SK-N-SH treated with all-trans-retinoic acid at 6 μM for 48 hours (cell line): ENCODE measurements at places on chromosomes 5 and 9.

DNA sequence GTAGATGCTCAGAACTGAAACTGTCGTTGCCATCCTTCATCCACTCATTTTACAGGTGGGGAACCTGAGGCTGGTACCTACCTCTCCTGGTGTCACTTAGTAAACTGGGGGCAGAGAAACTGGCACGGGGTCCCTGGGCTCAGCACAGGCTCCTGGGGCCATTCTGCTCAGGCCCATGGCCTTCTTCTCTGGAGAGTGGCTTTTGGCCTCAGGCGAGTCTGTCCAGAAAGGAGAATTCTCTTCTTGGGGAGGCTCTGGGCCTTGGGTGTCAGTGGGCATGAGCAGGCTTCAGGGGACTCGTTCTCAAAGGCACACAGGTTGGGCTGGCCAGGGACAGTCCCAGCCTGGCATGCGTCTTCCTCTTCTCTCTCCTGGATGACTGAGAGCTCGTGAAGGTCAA lies 24.6 kb downstream of the COL5A1 start:
- no peak for ATAC-seq

GRCh38 chr5:7221041-7221440 lies 174.9 kb upstream of the ADCY2 start:
- no peak for ATAC-seq

GRCh38 chr5:73204332-73204731 lies 31.3 kb downstream of the TMEM174 start:
- ATAC-seq: no peak

DNA sequence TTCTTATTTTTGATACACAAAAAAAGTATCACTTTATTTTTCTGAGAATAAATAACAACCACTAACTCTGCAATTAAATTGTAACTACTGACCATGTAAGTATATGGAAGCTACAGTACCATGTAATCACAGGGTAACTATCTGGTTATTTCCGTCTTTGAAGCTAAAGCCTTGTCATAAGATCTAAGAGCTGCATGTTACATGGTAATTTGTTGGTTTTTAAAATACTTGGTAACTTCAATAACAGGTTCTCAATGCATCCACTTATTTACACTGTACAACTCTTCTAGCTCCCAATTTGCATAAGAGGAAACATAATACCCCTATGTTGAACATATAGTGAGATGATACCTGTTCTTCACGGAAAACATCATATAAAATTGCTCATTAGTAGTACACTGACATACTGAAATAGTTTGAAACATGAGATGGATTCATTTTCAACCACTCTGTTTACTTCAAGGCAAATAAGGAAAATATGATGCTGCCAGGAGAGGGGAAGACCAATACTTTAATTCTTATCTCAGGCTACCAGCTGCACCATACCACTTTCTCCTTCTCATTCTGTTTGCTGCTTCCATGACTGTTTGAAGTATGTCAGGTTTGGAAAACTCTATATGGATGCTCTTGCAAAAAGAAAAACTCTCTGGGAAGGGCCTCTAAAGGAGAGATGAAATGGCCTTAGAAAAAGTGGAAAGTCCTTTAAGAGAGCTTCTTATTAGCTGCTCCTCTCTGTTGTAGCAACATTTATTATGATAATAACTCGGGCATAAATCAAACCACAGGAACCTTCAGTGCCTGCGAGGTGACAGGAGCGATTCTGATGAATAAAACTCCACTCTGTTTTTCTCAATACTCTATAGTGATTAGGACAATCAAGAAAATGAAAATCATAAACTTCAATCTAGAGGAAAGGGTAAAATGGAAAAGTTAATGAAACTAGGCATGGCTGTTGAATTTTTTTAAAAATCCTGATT lies 150.2 kb downstream of the KIAA0825 start:
- ATAC-seq: no peak

GRCh38 chr9:16561121-16561520 lies 309.3 kb downstream of the BNC2 start:
- no peak for ATAC-seq

DNA sequence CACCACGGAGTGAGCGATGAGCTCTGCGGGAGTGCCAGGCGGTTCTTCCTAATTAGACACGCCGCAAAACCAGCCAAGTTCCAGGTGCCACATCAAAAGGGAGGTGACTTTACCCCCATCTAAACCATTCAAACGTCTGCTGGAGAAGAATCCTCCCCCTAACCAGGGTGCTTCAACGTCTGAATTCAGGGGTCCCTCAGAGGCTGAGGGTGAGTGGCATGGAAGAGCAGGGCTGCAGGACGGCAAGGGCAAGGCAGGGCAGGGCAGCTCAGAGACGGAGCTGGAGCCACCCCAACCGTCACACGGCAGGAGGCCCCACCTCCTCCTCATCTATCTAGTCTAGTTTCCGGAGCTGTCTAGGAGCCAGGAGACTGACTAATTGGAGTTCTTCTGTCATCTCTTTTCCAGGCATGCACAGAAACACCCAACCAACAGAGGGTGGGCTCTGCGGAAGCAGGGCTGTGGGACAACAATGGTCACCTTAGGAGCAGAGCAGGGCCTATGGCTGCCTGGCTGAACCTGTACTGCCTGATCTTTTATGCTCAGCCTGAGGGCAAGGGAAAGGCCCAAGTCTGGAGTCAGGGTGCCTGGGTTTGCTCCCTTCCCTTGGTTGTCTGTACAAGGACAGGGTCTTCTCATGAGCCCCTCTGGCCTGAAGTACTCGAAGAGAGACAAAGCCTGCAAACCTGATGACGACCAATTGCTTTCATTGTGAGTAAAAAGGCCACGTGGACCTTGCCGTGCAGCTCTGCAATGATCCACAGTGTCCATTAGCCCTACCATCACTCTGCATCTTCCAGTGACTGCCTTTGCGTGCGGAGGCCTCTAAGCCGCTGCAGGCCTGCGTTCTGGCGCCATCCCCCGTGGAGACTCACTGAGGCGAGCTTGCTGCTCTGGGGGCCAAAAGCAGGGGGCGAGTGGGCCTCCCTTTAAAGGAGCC lies 81.0 kb upstream of the SLC25A51 start:
- peak; percentile 89 for ATAC-seq

DNA sequence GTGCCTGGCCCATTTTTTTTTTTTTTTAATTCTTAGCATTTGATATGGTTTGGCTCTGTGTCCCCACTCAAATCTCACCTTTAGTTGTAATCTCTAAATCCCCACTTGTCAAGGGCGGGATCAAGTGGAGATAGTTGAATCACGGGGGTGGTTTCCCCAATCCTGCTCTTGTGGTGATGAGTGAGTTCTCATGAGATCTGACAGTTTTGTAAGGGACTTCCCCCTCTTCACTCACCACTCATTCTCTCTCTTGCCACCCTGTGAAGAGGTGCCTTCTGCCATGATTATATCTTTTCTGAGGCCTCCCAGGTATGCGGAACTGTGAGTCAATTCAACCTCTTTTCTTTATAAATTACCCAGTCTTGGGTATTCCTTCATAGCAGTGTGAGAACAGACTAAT lies 27.2 kb downstream of the NDUFAF2 start:
- no peak for ATAC-seq

DNA sequence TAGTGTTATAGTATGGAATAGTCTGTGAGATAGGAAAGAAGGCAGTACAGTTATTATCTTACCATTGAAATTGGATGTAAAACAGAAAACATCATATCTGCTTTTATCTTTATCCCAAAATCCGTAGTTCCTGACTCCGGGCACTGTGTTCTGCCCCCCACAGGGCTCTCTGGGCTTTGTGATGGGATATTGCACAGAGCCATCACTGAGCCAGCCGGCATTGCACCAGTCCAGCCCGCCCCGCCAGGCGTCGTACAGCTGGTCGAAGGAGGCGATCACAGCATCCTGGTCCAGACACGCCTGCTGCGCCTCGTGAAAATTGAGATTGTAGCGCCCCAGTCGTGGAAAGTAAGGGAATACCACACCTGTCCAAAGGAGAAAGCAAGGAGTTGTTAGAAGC lies 76.4 kb downstream of the HAPLN1 start:
- ATAC-seq: no peak

DNA sequence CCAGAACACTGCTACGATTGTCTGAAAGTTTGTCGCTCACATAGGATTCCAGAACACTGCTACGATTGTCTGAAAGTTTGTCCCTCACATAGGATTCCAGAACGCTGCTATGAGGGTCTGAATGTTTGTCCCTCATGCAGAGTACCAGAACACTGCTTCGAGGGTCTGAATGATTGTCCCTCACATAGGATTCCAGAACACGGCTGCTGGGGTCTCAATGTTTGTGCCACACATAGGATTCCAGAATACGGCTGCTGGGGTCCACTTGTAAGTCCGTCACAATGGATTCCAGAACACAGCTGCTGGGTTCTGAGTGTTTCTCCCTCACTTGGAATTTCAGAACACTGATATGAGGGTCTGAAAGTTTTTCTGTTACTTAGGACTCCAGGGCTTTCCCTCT lies 203.3 kb downstream of the FOXD4L6 start:
- ATAC-seq: no peak

DNA sequence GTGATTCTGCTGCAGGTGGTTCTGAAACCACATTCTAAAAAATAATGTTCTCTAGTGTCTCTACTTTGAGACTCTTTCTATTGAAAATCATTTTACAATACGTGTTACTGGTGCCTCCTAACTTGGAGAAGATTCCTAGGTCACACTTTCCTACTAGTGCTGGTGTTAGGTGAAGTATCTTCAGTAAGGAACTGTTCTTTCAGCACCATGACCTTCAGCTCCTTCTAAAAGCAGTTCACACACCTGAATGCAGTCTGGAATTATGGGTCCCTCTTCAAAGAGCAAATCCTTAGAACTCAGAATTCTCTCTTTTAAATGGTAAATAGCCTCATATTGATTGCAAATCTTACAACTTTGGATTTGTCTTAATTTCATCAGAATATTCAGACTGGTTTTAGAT lies 10.6 kb upstream of the DPYSL3 start:
- 0 out of 3 replicates have a peak, but pooled peaks have one; percentile 33 for ATAC-seq

GRCh38 chr5:151685749-151686673 lies 704 bp downstream of the SPARC start:
- ATAC-seq: peak; percentile 10

DNA sequence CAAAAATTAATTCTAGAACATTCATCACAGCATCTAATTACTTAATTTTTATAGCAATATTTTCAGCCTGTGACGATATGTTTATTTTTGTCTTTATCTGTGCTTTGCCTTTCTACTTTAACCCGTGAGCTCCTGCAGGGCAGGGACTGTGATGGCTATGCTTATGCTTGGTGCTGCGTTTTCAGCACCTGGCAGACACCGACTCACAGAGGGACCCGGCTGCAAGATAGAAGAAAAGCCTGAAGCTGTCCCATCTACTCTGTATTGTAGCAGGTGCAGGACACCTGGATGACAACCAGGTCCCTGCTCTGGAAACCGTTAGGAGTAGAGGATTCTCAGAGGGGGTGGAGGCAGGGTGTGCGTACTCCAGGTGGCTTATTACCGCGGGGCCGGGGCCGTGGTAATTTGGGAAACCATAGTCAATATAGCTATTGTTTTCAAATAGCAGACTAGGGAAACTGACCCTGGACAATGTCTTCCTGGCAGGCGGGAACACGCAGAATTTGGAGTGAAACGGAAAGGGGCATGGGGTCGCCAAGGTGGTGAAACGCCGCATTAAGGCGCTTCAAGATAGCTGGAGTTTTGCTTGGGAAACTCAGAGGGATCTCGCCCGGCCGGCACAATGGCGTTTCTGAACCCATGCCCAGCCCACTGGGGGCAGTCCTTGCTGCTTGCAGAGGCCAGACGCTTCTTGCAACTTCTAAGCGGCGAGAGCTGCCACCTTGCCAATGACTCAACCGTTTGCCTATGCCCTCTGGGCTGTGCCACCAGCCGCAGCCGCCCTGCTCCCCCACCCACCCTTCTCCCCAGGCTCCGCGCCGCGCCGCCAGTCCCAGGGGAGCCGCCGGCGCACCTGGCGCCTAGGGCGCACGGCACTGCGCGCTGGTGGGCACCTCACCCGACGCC lies 140.1 kb upstream of the PALM2AKAP2 start:
- peak; percentile 80 for ATAC-seq

DNA sequence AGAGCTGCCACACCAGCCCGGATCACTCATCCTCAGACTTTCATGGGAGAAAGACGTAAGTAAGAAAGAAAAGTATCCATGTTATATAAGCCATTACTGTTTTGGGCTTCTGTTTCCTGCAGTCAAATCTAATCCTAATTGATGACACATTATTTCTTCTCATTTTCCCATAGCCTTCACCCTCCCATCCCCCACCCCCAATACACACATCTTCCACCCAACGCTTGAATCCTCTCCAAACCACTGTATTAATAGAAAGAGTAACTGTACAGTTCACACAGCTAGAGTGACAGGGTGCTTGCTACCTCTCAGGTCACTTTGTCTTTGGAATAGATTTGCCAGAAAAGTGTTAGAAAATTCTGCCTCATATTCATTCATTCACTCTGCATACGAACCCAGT lies 69.3 kb upstream of the IL17B start:
- no peak for ATAC-seq

DNA sequence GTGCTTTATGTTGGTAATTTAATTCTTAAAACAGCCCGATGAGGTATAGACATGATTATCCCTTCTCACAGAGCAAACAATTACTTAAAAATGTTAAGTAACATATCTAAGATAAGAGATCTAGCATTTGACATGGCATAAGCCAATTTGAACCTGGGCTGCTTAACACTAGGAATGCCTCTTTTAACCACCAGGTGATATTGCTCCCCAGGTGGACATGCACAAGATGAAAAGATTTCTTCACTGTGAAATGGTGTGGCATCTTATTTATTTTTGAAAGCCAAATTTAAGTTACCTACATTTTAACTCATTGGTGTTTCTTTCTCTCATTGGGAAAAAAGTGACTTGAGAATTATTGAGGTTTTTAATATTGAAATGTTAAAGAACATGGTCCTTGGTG lies 15.8 kb upstream of the LRRC70 start:
- ATAC-seq: no peak

DNA sequence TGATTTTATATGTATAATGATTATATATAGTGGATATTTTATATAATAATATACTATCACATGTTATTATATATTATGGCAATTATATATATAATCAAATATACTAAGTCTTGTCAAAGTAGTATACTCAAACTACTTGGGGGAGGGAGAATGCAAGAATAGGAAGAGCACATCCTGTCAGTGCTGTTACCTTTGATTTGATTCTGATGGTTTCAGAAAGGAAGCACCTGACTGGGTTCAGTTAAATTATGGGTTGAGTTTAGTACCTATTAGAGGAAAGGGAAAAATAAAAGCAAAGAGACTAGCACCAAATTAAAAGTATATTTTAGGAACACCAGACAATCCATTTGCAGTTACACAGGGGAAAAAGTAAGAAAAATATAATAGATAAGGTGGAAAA lies 107.6 kb downstream of the GRIA1 start:
- no peak for ATAC-seq

GRCh38 chr5:170405817-170406216 lies 16.6 kb upstream of the KCNMB1 start:
- no peak for ATAC-seq

DNA sequence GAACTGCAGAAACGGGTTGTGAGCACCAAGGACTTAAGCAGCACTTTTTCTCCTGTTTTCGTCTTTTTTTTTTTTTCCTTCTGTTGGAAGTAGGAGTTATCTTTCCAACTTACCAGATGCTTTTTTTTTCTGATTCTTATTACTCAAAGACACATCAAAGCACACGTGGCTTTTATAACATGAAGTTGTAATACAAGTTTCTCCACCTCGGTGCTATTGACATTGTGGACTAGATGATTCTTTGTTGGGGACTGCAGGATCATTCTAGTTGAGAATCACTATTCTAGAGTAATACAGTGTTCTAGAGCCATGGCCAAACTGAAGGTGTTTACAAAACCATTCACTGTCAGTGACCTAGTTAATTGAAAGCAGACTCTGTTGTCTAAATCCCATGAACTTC lies 51.5 kb downstream of the MYO10 start:
- ATAC-seq: no peak

- no peak for ATAC-seq
Measured at GRCh38 chr5:86861512-86861911, 243.8 kb downstream of the COX7C start.
